ENCODE measurements at places on chromosomes 13 and 19.
A peak's percentile ranks its signal among the peaks of the same experiment; 100 is the strongest.

DNA sequence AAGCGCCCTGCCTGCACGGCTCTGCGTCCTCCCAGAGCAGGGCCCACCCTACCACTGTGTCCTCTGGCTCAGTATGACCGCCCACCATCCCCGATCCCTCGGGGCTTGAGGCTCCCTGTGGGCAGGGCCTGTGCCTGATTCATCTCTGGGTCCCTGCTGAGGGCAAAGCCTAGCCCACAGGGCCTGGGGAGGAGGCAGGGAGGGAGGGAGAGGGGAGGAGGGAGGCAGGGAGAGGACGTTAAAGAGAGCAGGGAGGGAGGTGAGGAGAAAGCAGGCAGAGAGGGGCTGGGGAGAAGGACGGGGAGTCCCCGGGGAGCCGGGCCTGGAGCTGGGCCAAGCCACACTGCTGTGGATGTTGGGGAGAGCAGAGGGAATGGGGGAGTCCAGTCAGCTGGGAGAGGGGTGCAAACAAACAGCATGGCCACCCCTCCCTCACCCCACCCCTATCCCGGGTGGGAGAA is 4.0 kb upstream of the ERFL start:
- no peak for DNase-seq

DNA sequence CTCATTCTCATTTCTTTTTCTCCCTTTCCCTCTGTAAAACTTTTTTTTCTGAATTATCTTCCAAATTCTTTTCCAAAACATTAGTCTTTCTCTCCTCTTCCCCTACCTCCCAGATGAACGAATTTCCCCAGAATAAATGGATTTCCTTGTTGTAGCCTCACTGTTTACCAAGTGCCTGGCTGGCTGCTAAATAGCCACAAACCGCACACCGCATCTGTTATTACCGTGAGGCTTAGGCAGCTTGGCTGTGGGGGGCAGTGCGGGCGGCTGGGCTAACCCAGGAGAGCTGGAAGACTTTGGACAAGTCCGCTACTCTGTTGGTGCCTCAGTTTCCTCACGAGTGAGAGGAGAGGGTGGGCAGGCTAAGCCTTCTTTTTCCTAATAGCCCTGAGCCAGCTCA is 10.7 kb downstream of the IL17D start:
- DNase-seq, result no peak

GRCh38 chr19:29367791-29368222 is 154.9 kb upstream of the UQCRFS1 start:
- DNase-seq, result no peak

DNA sequence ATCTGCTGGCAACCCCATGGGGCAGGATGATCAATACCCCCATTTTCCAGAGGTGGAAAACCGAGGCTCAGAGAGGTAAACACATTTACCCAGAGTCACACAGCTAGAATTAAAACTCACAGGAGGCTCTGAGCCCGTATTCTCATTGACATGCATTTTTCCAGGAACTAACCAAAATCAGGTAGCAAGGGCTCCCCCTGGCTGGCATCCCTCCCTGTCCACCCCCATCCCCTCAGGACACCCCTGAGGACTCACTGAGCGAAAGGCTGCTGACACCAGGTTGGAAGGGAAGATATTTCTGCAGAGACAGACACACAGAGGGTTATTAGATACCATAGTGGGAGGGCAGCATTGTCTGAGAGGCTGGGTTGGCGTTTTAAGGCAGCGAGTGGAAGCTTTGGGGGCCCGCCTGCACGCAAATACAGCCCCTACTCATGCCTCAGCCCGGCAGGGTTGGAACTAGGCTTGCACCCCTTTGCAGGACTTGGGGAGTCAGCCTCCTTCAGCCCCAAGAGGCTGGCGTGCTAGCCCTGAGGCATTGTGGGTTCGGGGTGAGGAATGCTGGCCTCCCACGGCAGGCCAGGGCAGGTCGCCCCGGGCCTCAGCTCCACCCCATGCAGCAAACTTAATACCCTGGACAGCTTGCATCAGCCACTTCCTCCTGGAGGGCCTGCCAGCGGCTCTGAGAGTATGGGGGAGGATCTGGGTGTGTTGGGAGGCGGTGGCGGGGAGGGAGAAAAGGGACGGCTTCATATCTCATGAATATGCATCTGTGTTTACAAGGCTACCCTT is 3.9 kb downstream of the SLC1A5 start:
- DNase-seq, result peak; percentile 93

GRCh38 chr13:23655321-23655720 is 85.1 kb downstream of the TNFRSF19 start:
- DNase-seq, result no peak

DNA sequence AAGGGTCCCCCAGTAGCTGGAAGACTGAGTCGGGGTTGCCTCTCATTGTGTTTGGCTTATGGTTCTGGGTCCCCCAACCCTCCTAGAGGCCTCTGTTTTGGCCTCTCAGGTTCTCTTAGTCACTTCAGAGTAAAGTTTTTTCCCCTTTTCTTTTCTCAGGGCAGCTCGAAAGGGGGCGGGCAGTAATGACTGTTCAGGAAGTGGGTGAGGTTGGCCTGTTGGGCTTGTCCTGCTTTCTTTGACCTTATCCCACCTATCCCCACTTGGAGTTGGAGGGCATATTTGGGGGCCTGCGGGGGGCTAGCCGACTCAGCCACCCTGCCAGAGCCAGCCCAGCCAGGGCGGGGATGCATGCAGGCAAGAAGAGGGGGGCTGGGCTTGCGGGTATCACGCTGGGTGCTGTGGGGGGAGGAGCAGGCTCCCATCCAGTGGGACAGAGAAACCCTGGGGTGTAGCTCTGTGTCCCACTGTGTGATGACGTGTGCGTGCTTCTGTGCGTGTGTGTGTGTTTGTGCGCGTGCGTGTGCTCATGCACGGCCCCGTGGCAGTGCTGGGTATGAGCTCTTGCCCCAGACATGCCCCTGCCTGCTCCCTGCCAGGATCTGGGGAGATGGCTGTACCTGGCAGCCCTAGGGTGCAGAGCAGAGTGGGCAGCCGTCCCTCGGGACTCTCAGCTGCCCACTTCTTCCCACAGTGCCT is 1.4 kb downstream of the CIC start:
- peak; percentile 82 for DNase-seq

DNA sequence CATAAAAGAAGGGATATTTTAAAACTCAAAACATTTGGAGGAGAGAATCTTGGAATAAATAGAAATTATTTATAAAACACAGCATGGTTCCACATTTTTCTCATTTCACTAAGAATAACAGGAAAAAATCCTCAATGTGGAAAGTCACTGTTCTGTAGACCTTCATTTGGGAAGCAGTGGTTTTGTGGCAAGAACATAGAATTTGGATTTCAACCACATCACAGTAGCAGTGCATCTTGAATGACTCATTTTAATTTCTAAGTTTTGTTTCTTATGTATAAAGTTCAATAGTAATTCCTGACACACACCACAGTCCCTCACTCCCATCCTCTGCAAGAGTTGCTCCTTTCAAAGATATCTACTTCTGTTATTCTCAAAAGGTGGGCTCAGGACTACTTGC is 264.0 kb downstream of the ENOX1 start:
- no peak for DNase-seq

GRCh38 chr19:35249848-35250711 is 1.3 kb downstream of the LSR start:
- no peak for DNase-seq

DNA sequence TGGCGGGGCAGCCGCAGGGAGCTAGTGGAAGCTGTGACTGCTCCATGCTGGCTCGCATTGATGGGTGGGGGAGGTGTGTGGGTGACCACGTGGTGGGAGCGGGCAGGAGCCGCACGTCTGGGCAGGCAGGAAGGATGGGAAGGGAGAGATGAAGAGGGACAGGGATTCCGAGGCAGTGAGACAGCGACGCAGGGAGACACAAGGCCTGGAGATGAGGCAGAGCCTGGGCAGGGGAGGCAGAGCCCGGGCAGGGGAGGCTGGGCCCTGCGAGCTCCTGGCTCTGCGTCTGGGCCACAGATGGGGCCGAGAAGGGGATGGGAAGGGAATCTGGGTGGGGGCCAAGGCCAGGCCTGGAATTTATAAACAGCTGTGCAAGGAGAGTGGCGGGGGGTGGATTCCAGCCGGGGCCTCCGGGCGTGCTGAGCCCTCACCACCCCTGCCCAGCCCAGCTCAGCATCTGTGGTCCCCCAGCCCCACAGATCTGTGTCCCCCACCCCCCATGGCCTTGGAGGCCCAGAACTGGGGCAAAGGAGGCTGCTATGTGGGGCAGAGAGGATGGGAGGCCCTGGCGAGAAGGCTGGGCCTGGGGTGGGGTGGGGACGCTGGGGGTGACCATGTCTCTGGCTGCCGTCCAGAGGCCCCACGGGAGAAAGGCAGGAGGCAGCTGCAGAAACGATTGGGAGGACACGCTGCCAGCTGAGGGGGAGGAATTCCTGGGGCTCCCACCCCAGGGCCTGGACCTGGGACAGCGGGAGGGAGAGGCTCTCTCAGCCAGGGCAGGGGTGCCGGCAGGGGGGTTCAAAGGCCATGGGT is 6.0 kb downstream of the EHD2 start:
- peak; percentile 65 for DNase-seq

- DNase-seq, result no peak
These were observed 6.8 kb downstream of the SHANK1 start for GRCh38 chr19:50712833-50713232.

DNA sequence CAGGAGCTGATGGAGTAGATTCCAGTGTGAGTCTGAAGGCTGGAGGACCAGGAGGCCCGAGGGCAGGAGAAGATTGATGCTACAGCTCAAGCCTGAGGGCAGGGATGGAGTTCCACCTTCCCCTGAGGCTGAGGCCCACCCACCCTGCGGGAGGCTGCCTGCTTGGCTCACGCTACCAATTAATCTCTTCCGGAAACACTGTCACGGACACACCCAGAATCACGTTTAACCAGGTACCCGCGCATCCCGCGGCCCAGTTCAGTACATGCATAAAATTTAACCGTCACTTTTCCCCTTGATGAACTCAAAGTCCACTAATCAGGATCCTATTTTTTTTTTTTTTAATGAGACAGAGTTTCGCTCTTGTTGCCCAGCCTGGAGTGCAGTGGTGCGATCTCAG is 5.2 kb upstream of the ZNF628 start:
- DNase-seq, result no peak

GRCh38 chr19:14411161-14411937 is 7.8 kb downstream of the DDX39A start:
- no peak for DNase-seq

DNA sequence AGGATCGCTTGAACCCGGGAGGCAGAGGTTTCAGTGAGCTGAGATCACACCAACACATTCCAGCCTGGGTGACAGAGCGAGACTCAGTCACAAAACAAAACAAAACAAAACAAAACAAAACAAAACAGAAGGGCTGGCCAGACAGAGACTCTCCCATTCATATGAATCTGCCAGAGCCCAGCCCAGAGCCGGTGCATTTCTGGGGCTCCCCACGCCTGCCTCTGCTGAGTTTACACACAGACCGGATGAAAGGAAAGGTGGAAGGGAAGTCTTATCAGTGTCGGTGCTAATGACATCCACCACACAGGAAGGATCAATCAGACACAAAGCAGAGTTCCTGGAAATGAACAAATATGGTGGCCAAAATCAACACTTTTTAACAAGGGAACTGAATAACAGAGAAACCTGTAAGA is 6.8 kb downstream of the TRAPPC6A start:
- no peak for DNase-seq

DNA sequence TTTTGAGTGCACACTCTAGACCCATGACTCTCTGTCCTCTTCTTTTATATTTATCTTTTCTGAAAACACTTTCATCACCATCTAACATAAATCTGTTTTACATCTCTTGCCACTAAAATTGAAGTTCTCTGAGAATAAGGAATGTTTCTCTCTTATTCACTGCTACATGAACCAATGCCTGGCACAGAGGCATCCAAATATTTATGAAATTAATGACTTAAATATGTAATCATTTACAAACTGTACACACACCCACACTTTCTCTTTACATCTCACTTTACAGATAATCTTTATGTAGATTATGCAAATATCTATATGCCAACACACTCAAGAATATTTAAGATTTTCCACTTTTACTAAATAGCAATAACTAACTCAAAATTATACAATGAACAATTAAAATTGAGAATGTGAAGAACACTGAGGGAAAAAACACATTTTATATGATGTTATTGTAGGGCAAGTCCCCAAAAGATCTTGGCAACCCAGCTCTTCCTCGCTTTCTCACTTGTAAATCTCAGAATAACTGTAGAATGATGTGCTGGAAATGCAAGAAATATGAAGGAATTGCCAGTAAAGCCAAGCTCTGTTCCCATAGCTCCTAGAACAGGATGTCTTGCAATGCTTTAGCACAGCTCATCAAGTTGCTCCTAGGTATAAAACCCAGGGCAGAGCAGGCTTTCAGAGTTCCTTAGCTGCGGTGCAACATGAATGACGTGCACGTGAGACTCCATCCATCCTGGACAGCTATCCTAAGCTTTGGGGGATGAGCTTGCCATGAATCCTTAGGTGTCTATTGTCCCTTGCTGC is 50.7 kb downstream of the UGGT2 start:
- no peak for DNase-seq

- no peak for DNase-seq
These were observed 4.4 kb downstream of the TEKTIP1 start for GRCh38 chr19:3543150-3544057.

DNA sequence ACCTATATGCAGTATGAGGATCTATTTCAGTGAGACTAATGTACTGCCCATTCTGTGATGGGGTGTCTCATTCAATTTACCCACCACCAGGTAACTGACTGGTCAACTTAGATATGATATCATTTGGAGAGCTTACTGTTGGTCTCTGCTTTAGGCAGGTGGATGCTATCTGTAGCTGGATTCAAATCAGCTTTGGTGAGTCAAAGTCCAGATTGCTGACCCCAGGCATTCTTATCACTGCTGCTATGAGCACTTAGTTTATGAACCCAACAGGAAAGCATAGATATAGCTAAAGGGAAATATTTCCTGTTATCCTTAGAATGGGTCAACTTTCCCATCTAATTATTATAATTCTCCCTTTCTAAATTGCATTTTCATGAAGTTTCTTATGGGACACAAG is 1295.2 kb upstream of the SPRY2 start:
- DNase-seq, result no peak
